ENCODE measurements at places on chromosomes 13 and 19.

DNA sequence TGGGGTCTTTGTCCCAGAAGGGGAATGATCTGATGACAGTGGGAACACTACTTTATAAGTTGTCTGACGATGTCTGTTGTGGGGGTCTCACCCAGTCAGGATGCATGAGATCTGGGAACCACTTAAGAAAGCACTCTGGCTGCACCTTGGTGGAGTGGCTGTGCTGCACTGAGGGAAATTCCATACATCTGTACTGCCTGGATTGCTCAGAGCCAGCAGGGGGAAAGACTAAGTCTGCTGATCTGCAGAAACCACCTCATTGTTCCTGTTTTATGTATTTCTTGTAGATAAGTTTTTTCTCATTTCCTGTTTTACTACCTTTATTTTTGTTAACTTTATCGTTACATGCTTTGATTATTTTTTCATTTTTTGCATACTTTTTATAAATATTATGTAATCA is 27.3 kb downstream of the ZNF430 start:
- DNase-seq, result no peak

- DNase-seq, result no peak
Observed at GRCh38 chr19:18637673-18638630, 1.1 kb downstream of the KLHL26 start.

DNA sequence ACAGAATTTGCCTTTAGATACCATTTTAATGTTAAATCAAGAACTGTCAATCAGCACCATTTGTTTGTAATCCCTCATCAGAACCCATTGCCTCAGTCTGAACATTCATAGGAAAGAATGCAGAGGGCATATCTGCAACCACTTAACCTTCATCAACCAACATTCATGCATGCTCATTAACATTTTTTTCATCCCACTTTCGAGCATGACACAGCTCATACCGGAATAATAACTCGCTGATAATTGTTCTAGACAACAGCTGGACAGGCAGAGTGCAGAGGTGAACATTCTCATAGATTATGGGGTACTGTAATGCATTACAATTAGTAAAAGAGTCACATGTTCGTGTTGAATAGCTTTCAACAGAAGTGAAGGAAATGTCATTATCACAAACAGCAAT is 216.8 kb downstream of the DIAPH3 start:
- no peak for DNase-seq

DNA sequence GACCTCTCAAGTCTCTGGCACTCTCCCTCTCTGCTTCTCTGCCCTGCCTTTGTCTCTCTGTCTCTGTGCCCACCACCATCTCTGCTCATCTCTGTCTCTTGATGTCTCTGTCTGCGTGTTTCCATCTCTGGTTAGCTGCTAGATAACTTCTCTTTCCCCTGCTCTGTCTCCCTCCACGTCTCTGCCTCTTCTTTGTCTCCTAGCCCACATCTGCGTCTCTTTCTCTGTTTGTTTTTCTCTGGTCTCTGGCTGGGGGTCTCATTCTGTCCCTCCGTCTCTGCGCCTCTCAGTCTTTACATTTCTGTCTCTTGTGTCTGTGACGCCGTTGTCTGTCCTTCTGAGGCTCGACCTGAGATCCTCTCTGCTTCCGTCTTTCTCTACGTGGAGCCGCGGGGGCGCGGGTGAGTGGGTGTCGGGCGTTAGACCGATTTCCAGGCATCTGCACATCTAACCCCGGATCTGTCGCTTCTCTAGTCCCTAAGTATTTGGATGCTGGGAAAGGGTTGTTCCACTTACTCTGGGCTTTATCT is 386 bp downstream of the GIPR start:
- DNase-seq, result peak; percentile 41

GRCh38 chr13:60627071-60627686 is 230.2 kb downstream of the TDRD3 start:
- DNase-seq, result no peak

GRCh38 chr13:26061947-26062346 is 10.1 kb upstream of the SHISA2 start:
- DNase-seq, result no peak

GRCh38 chr13:101916108-101916774 is 463.8 kb downstream of the ITGBL1 start:
- no peak for DNase-seq

GRCh38 chr19:29364224-29364726 is 151.3 kb upstream of the UQCRFS1 start:
- no peak for DNase-seq

- no peak for DNase-seq
Observed at GRCh38 chr19:16381756-16382401, 57.3 kb downstream of the KLF2 start.

DNA sequence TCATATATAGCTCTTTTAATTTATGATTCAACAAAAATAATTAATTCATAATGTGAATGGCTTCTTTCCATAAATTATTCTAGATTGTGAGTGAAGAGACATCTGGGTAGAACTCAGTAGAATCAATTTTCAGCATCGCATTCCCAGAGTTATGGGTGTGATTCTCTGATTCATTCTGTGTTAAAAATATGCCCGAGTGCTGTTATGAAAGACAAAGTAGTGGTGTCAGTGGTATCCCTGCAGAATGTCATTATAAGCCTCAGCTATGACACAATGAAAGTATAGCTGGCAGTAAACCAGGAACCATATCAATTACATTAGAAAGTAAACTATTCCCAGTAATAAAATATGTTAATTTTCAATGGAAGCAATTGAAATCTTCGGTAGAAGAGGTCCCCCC is 480.5 kb upstream of the SLITRK1 start:
- DNase-seq, result no peak

DNA sequence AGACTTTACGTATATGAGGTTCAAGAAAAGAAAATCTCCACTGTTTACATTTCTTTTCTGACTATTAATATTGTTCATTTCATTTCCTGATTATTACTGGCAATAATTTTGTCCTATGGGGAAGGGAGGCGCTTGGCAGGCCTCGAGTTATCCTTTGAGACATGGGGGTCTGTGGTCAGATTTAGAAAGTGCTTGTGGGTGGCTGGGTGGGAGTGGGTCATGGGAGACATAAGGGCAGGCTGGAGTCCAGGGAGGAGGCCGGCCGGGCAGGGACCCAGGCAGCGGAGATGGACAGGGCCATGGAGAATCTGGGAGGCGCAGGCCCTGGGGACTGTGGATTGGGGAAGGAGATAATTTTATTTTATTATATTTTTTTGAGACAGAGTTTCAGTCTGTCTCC is 40.1 kb downstream of the LTBP4 start:
- no peak for DNase-seq

- no peak for DNase-seq
Observed at GRCh38 chr13:112054616-112055015, 12.3 kb upstream of the SOX1 start.

GRCh38 chr19:16801600-16802013 is 27.6 kb upstream of the SIN3B start:
- DNase-seq, result no peak

DNA sequence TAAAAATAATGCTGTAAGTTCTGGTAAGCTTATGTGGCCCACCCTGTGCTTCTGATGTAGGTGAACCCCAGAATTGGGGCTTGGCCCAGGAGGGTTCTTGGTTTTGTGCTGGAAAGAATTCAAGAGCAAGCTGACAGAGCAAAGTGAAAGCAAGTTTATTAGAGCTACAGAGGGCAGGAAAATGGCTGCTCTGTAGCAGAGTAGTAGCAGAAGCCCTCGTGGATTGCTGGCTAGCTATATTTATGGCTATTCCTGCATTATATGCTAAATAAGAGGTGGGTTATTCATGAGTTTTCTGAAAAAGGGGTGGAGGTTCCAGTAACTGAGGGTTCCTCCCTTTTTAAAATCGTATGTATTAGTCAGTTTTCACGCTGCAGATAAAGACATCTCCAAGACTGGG is 20.6 kb upstream of the ZNF599 start:
- DNase-seq, result no peak

- peak; percentile 69 for DNase-seq
Observed at GRCh38 chr19:54551293-54551692, 22.3 kb upstream of the LILRA2 start.

DNA sequence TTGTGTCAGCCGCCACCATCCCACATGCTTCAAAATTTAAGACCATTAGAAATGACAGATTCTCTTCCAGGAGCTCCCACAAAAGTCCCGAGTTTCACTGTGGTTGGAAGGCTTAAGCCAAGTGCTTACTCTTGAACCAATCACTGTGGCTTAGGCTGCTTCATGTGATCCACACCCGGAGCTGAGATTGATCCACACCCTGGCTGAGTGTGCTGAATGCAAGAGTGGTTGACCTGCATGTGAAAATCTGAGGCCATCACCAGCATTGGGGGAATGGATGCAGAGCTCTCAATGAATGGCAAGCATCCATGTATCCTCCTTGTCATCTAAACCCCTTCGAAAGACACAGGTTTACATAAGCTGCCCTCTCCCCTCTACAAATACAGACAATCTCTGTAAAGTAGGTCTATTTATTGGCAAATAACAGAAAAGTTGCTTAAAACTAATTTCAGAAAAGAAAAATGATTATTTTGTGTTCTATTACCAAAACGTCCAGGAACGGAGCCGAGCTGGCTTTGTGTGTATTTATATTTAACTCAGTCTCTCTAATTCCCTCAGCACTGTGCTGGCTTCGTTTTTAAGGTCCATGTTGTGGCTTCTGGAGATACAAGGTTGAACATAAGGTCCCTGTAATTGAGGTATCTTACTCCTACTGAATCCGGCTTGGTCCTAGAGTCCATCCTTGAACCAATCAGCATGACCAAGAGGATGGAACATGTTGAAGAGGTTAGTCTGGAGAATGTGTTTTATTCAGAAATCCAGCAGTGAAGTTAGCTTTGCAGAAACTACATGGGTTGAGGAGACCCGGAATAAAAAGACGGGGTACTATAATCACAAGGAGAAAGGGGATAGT is 332.4 kb downstream of the LIG4 start:
- DNase-seq, result no peak

- DNase-seq, result no peak
Observed at GRCh38 chr13:34777914-34778303, 164.2 kb upstream of the NBEA start.

DNA sequence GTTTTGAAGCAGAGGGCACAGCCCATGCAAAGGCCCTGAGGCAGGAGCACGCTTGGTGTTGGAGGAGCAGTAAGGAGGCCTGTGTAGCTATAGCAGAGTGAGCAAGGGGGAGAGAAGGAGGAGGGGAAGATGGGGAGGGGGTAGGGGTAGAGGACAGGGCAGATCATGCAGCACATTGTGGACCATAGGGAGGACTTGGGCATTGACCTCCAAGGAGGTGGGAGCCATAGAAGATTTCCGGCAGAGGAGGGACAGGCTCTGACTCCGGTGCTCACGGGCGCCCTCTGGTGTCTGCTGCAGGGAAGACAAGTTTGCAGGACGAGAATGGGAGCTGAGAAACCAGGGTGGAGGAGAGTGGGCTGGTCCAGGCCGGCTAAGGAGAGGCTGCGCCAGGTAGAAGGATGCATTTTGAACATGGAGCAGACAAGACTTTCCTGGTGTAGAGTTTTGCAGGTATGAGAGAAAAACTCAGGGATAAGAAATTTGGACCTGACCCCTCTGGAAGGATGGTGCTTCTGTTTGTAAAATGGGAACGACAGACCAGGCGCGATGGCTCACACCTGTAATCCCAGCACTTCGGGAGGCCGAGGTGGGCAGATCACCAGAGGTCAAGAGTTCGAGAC is 13.7 kb upstream of the CREB3L3 start:
- DNase-seq, result peak; percentile 85

- DNase-seq, result no peak
Observed at GRCh38 chr19:3351702-3352447, 14.5 kb upstream of the NFIC start.

DNA sequence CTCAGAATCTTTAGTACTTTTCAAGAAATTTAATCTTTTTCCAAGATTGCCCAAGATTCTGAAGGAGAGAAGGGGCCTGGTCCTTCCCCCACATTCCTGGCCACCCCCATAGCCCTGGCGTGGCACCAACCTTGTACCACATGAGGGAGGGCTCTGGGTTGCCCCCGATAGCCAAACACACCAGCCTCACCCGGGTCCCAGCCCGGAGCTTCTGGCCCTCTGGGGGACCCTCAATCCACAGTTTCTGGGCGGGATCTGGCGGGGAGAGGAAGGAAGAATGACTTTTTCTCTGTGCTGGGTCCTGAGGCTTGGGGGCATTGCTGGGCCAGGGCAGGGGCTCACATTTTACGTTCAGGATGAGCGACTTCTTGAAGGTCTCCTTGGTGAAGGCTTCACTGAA is 4.4 kb downstream of the NPHS1 start:
- DNase-seq, result no peak

DNA sequence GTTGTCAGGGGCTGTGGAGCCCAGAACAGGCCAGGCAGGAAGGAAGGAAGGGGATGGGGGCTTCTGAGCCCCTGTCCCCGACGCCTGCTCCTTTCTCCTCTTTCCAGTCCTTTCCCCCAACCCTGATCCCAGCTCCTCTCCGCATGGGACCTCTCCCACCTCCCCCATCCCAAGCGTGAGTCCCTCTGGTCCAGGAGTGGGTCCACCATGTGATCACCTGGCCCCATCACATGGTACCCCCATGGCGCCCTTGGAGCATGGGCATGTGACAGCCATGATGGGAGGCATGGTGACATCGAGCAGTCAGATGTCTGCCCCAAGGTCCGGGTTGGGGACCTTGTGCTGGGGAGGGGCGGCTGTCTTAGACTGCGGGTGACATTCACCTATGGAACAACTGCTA is 9.2 kb downstream of the RYR1 start:
- no peak for DNase-seq

DNA sequence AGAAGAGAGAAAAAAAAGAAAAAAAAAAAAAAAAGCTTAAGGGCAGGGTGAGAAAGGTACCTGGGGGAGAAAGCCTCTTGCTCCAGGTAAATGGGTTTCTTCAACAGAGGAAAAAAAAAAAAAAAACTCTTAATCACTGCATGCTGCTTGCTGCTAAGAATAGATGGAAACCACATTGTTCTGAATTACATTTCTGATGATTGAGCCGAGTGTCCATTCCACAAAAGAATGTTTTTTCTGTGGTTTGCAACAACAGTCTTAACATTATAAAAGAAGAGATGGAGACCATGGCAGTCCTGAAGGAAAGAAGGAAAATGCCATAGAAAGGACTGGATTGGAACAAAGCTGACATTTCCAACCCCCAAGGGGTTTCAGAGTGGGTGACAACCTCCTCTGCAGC is 1312.7 kb downstream of the SLITRK1 start:
- DNase-seq, result no peak

DNA sequence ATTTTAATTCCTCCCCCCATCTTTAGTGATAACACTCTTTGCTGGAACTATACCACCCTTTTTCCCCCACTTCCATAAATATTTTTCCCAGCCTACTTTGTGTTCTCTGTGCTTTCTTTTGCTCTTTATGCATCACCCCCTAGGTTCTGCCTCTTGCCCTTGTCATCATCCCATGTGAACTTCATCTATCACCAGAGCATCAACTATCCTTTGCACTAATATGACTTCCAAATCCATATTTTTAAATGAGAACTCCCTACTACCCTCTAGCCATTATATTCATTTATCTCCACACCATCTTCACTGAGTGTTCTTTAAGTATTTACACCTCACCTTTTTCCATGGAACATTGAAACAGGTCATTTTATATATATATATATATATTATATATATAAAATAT is 452.7 kb downstream of the FOXO1 start:
- DNase-seq, result no peak

DNA sequence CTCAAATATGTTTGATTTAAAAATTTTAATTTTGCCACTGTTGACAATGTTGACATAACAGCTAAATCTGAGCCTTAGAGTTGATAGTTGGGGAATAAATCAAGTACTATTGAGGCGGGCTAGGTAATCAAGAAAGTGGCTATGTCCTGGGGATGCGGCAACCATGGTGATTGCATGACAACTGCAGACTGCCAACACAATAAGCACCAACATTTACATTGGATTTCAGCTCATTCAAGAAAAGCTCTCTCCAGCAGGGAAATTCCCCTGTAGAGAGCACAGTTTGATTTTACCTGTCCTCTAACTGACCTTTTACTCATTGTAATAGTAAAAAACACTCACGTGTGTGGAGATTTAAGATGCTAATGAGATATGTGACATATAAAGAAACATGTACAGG is 63.1 kb downstream of the ZNF100 start:
- DNase-seq, result no peak

Data from CD4-positive, alpha-beta T cell treated with Interleukin-21 for 1 hour (primary cell).